Stimulated activated CD4-positive, alpha-beta T cell treated with anti-CD3 and anti-CD28 coated beads, Interleukin-4, amount 100 ng/mL, for 48 hours (primary cell): ENCODE measurements at places on chromosomes 3 and 15.

- DNase-seq, result no peak
Observed at GRCh38 chr3:197019021-197019420, 10.6 kb downstream of the MELTF start.

GRCh38 chr15:90058308-90058707, 44.0 kb downstream of the IDH2 start:
- no peak for DNase-seq

GRCh38 chr3:51904034-51904823, 1.1 kb upstream of the IQCF1 start:
- no peak for DNase-seq

- DNase-seq, result no peak
Observed at GRCh38 chr3:187750006-187750512, 4.8 kb upstream of the BCL6 start.

DNA sequence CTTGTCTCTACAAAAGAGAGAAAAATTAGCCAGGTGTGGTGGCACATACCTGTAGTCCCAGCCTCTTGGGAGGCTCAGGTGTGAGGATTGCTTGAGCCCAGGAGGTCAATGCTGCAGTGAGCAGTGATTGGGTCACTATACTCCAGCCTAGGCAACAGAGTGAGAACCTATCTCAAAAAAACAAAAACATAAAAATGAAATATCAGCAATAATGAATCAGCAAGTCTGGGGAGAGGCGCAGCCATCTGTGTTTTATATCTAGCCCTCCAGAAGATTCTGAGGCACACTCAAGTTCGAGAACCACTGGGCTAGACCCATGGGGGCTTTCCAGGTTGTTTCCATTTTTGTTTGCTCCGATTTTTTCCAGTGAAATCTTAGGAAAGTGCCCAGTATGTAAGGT, 88.1 kb upstream of the BCL6 start:
- DNase-seq, result no peak

- DNase-seq, result peak; percentile 52
Observed at GRCh38 chr3:127544192-127544802, 46.2 kb downstream of the TPRA1 start.

GRCh38 chr15:93703092-93703739, 528.1 kb upstream of the MCTP2 start:
- no peak for DNase-seq

GRCh38 chr15:31435261-31435911, 108.8 kb downstream of the KLF13 start:
- DNase-seq, result peak; percentile 85

GRCh38 chr3:71497971-71498444, 85.5 kb downstream of the FOXP1 start:
- DNase-seq, result no peak

DNA sequence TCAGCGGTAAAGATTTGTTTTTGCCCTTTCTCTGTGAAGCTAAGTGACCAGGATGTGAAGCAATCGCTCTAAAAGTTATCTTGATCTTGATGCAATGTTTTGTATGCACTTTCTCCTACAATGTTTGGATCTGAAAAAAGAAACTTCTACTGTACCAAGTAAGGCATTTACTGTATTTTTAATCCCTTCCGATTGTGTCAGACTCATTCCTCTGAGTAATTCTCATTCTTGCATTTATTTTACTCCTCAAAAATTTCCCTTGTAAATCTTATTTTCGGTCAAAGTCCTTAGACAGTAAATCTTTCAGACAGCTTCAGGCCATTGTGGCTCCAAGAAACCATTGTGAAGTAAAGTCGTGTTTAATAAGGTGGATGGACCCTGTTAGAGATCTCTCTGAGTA, 141.9 kb downstream of the TP63 start:
- no peak for DNase-seq

- no peak for DNase-seq
Observed at GRCh38 chr15:57216288-57216687, 160.0 kb upstream of the CGNL1 start.

GRCh38 chr3:43670635-43671522, 19.9 kb upstream of the ABHD5 start:
- no peak for DNase-seq

GRCh38 chr3:44056446-44057240, 185.0 kb upstream of the TOPAZ1 start:
- DNase-seq, result no peak

DNA sequence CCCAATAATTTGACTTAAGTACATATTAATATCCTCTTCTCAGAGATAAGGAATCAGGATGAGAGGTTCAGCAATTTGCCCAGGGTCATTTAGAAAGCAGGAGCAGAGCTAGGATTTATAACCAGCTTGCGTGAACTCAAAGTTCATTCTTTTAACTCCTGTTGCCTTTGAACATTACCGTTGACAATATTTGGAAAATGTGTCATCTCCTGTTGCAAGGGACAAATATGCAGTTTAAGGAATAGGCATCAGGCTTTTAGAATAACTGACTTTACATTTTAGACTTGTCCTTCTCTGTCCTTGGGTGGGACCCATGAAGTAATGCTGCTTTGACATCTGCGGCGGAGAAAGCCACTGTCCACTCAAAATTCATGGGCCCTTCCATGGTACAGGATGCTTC, 252.2 kb upstream of the RGMA start:
- no peak for DNase-seq

- DNase-seq, result no peak
Observed at GRCh38 chr3:45387171-45387570, 1.2 kb upstream of the LARS2 start.
